A673 (cell line): ENCODE measurements at places on chromosomes 3 and 15. TPM values are rescaled to one million over a fixed set of nuclear protein-coding genes. Genes with fewer than 3 reads are reported as not detected.

- no peaks in the 10 kb centered on the region for H3K4me1 ChIP-seq
- no peak for DNase-seq
- no peaks in the 10 kb centered on the region for H3K27me3 ChIP-seq
- no peaks in the 10 kb centered on the region for H3K36me3 ChIP-seq
- no peak overlapping the region for H3K27ac ChIP-seq
Observed at GRCh38 chr15:57389991-57390390, 13.7 kb downstream of the CGNL1 start.

GRCh38 chr3:58063022-58063815 is 55.0 kb downstream of the FLNB start:
- H3K27ac ChIP-seq, result no peak overlapping the region
- H3K4me1 ChIP-seq, result peaks cover 4% of the 10 kb centered on the region
- no peak overlapping the region for H3K4me3 ChIP-seq
- peak; percentile 41 for DNase-seq
- H3K36me3 ChIP-seq, result no peaks in the 10 kb centered on the region
- no peaks in the 10 kb centered on the region for H3K27me3 ChIP-seq

DNA sequence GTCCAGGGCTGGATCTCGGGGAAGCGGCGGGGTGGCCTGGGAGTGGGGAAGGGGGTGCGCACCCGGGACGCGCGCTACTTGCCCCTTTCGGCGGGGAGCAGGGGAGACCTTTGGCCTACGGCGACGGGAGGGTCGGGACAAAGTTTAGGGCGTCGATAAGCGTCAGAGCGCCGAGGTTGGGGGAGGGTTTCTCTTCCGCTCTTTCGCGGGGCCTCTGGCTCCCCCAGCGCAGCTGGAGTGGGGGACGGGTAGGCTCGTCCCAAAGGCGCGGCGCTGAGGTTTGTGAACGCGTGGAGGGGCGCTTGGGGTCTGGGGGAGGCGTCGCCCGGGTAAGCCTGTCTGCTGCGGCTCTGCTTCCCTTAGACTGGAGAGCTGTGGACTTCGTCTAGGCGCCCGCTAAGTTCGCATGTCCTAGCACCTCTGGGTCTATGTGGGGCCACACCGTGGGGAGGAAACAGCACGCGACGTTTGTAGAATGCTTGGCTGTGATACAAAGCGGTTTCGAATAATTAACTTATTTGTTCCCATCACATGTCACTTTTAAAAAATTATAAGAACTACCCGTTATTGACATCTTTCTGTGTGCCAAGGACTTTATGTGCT is 527 bp downstream of the B2M start:
- DNase-seq, result peak; percentile 56
- H3K4me3 ChIP-seq, result peak overlapping the region; percentile 88
- peaks cover 30% of the 10 kb centered on the region for H3K4me1 ChIP-seq
- no peaks in the 10 kb centered on the region for H3K27me3 ChIP-seq
- peak overlapping the region; percentile 94 for H3K27ac ChIP-seq
- peaks cover 29% of the 10 kb centered on the region for H3K36me3 ChIP-seq

- no peaks in the 10 kb centered on the region for H3K27me3 ChIP-seq
- H3K27ac ChIP-seq, result no peak overlapping the region
- H3K36me3 ChIP-seq, result no peaks in the 10 kb centered on the region
- no peaks in the 10 kb centered on the region for H3K4me1 ChIP-seq
Observed at GRCh38 chr3:106913966-106914365, 463.3 kb upstream of the CCDC54 start.

Gene SLC2A2
- not detected in 2 replicates for total RNA-seq

Gene ARNT2
- 1.4 and 2.1 TPM in 2 replicates for total RNA-seq

Gene LRRN1
- total RNA-seq, result not detected in 2 replicates

Gene KBTBD12
- total RNA-seq, result not detected in 2 replicates

Gene AP2M1
- total RNA-seq, result 382 and 419 TPM in 2 replicates
